H9 (cell line): ENCODE measurements at places on chromosomes 12 and 14. TPM values are rescaled to one million over a fixed set of nuclear protein-coding genes. Genes with fewer than 3 reads are reported as not detected.

Gene WIF1
- total RNA-seq, result 0.42 and 0.98 TPM in 2 replicates

DNA sequence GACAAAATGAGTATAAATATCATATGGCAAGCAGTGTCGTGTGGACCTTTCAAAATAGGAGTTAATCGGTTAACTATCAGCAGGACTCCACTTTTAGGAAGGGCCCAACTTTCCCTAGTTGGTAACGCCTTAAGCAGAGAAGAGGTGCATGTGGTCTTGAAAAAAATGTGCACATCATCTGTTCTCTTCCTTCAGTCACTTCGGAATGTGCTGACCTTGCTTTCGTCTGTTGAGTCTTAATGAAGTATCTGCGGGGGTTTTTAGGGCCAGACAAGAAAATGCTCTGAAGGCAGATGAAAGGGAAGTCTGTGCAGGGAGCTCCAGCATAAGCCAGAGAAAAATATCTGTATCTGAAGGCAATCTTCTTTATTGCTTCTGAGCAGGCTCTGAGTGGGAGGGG, 185.2 kb downstream of the AEBP2 start:
- no peaks in the 10 kb centered on the region; the same call in 2 of the 3 replicates for H3K36me3 ChIP-seq
- no peaks in the 10 kb centered on the region for H3K27me3 ChIP-seq
- peaks cover 2% of the 10 kb centered on the region; the same call in 1 of the 2 replicates for H3K4me1 ChIP-seq

GRCh38 chr12:108803428-108804105, 53.8 kb downstream of the SSH1 start:
- no peaks in the 10 kb centered on the region for H3K27me3 ChIP-seq
- H3K4me1 ChIP-seq, result peaks cover 1% of the 10 kb centered on the region; the same call in 1 of the 2 replicates
- H3K27ac ChIP-seq, result no peak overlapping the region
- peaks cover 12% of the 10 kb centered on the region for H3K36me3 ChIP-seq

GRCh38 chr12:83172866-83173649, 486.4 kb downstream of the TMTC2 start:
- H3K36me3 ChIP-seq, result no peaks in the 10 kb centered on the region
- H3K4me1 ChIP-seq, result no peaks in the 10 kb centered on the region
- no peaks in the 10 kb centered on the region for H3K27me3 ChIP-seq

DNA sequence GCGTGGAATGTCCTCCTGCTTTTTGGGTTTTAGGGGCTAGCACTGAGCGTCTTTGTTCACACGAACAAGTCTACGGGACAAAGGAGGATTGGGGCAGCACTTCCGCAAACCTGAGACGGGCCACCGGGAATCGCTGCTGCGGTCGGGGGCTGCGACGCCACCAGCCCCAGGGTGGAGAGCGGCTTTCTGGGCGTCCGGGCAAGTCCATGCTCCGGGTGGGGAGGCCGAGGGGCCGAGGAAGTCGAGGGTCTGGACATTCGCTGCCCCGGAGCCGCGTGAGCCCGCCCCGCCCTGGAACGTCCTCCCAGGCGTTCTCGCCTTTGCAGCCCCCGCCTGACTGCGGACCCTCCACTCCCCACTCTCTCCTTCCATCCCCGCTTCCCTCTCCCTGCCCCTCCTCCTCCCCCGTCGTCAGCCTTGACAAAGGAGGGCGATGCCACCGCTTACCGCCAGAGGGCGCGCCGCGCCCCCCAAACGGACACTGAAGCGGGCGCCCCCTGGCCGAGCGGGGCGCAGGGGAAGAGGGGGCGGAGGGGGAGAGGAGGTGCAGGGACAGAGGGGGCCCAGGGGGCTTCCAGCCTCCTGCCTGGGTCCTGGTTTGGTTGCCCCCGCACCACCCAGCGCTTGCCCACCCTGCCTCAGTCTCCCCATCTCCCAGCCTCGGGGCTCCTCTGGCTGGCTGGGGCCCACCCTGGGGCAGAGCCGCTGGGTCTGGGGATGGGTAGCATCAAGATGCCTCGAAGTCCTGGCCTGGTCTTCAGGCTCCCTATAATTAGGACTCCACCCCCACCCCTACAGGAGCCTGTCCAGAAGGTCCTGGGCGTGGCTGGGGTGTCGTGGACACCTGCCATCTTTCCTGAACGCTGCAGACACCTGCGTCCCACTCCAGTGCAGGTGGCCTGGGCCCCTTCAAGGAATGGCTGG, 39.1 kb upstream of the INF2 start:
- peaks cover 2% of the 10 kb centered on the region; the same call in 1 of the 2 replicates for H3K27me3 ChIP-seq
- peak overlapping the region; percentile 73 for H3K4me3 ChIP-seq
- H3K27ac ChIP-seq, result no peak overlapping the region
- peaks cover 18% of the 10 kb centered on the region for H3K36me3 ChIP-seq
- DNase-seq, result peak; percentile 78

DNA sequence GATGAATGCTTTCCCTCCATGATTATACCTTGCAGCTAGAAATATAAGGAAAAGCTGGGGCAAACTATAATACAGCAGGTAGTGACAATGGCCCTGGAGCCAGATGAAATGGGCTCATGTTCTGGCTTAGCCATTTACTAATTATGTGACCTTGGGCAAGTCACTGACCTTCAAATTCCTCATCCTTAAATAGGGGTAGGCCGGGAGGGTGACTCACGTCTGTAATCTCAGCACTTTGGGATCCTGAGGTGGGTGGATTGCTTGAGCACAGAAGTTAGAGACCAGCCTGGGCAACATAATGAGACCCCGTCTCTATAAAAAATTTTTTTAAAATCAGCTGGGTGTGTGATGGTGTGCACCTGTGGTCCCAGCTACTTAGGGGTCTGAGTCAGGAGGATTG, 155.4 kb downstream of the C12orf75 start:
- H3K4me1 ChIP-seq, result no peaks in the 10 kb centered on the region
- H3K4me3 ChIP-seq, result no peak overlapping the region

GRCh38 chr12:101299931-101300330, 20.0 kb downstream of the UTP20 start:
- no peak overlapping the region for H3K27ac ChIP-seq
- DNase-seq, result no peak
- H3K4me1 ChIP-seq, result no peaks in the 10 kb centered on the region

Gene SART3
- total RNA-seq, result 80.7 and 89.4 TPM in 2 replicates

DNA sequence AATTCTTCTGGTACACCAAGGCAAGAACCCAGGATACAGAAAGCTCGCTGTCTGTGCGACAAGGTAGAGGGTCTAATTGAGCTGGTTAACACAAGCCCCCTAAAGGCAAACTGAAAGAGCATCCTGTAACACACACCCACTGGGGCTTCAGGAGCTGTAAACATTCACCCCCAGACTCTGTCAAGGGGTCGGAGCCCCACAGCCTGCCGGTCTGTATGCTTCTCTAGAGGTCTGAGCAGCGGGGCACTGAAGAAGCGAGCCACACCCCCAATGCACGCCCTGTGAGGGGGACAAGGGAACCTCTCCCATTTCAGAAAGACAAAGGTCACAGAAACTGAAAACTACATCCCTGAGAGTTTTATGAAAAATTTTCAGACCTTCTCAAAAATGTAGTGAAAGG, 1.3 kb upstream of the IPO8 start:
- no peaks in the 10 kb centered on the region for H3K4me1 ChIP-seq
- no peak for DNase-seq
- no peak overlapping the region for H3K27ac ChIP-seq
- no peaks in the 10 kb centered on the region for H3K27me3 ChIP-seq
- no peaks in the 10 kb centered on the region for H3K36me3 ChIP-seq

- no peak overlapping the region for H3K27ac ChIP-seq
- no peak overlapping the region for H3K4me3 ChIP-seq
- H3K36me3 ChIP-seq, result no peaks in the 10 kb centered on the region
- DNase-seq, result no peak
Observed at GRCh38 chr12:28171356-28172060, 18.7 kb upstream of the CCDC91 start.

DNA sequence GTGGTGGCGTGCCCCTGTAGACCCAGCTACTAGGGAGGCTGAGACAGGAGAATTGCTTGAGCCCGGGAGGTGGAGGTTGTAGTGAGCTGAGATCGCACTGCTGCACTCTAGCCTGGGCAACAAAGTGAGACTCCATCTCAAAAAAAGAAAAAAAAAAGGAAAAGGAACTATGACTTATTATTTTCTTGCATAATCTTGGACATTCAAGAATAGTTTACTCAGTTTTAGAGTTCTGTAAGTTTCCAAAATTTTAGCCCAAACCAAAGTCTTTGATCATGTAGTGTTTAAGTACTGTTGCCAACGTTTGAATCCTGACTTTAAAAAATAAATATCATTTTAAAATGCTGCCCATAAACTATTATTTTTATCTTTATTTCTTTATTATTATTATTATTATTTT, 6.2 kb downstream of the PSMA6 start:
- no peak overlapping the region for H3K27ac ChIP-seq
- H3K4me1 ChIP-seq, result peaks cover 2% of the 10 kb centered on the region; the same call in 1 of the 2 replicates
- DNase-seq, result no peak
- peaks cover 5% of the 10 kb centered on the region; the same call in 1 of the 2 replicates for H3K36me3 ChIP-seq
- H3K4me3 ChIP-seq, result no peak overlapping the region
- no peaks in the 10 kb centered on the region for H3K27me3 ChIP-seq

Gene NDRG2
- 18.1 and 20.6 TPM in 2 replicates for total RNA-seq

DNA sequence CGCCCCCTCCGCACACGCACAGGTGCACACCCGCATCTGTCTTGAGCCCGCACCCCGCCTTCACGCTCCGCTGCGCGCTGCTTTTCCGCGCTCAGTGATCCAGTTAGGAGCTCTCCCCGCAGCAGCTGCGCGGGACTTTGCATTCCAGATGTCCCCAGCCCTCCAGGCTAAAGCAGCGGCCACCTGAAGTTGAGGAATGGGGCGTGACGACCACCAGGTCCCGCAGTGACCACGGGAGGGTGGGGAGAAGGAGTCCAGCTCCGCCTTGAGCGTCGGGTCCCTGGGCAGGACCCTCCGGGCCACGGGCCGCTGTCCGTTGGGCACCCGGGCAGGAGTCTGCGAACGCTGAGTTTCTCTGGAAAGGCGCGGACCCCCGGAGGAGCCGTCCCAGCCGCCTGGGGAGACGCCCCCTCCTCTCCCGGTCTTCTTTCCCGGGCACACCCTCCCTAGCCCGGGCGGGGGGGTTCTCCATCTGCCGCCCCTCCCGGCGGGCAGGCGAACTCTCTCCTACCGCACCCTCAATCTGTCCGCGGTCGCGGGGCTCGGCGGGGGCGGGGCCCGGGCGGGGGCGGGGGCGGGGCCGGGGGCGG, 334 bp upstream of the TMEM132C start:
- H3K27ac ChIP-seq, result no peak overlapping the region
- DNase-seq, result peak; percentile 66
- 0 out of 2 replicates have a peak, but pooled peaks cover 2% of the 10 kb centered on the region for H3K4me1 ChIP-seq

GRCh38 chr14:98501836-98502235, 770.2 kb downstream of the BCL11B start:
- DNase-seq, result no peak
- no peaks in the 10 kb centered on the region for H3K36me3 ChIP-seq
- H3K4me3 ChIP-seq, result no peak overlapping the region
- no peaks in the 10 kb centered on the region for H3K27me3 ChIP-seq
- H3K27ac ChIP-seq, result no peak overlapping the region

GRCh38 chr12:102885043-102885932, 31.8 kb downstream of the PAH start:
- no peak overlapping the region for H3K27ac ChIP-seq
- H3K4me3 ChIP-seq, result no peak overlapping the region
- no peaks in the 10 kb centered on the region for H3K36me3 ChIP-seq
- no peaks in the 10 kb centered on the region for H3K27me3 ChIP-seq

- H3K27ac ChIP-seq, result no peak overlapping the region
- no peaks in the 10 kb centered on the region for H3K27me3 ChIP-seq
- H3K36me3 ChIP-seq, result no peaks in the 10 kb centered on the region
Observed at GRCh38 chr12:3535431-3535841, 44.4 kb downstream of the PRMT8 start.

DNA sequence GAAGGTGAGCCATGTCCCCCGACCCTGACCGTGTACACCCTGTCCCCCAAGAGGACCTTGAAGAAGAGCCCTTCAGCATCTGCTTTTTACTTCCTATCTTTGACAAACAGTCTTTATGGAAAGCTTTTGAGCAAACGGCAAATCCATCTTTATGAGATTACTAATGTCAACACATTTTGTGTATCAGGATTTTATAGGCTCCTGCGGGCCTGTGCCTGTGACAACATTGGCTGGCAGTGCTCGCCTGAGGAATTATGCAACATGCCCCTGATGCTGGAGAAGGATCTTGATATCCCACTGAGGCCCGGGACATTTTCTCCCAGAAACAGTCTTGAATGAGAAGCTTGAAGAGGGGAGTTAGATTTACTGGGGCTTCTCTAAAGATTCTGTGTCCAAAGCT, 416.5 kb downstream of the NRXN3 start:
- no peaks in the 10 kb centered on the region for H3K36me3 ChIP-seq
- no peaks in the 10 kb centered on the region for H3K27me3 ChIP-seq
- DNase-seq, result no peak

- no peaks in the 10 kb centered on the region for H3K36me3 ChIP-seq
- no peaks in the 10 kb centered on the region for H3K4me1 ChIP-seq
Observed at GRCh38 chr14:81166121-81166520, 54.6 kb downstream of the GTF2A1 start.

Gene AQP2
- total RNA-seq, result not detected in 2 replicates

DNA sequence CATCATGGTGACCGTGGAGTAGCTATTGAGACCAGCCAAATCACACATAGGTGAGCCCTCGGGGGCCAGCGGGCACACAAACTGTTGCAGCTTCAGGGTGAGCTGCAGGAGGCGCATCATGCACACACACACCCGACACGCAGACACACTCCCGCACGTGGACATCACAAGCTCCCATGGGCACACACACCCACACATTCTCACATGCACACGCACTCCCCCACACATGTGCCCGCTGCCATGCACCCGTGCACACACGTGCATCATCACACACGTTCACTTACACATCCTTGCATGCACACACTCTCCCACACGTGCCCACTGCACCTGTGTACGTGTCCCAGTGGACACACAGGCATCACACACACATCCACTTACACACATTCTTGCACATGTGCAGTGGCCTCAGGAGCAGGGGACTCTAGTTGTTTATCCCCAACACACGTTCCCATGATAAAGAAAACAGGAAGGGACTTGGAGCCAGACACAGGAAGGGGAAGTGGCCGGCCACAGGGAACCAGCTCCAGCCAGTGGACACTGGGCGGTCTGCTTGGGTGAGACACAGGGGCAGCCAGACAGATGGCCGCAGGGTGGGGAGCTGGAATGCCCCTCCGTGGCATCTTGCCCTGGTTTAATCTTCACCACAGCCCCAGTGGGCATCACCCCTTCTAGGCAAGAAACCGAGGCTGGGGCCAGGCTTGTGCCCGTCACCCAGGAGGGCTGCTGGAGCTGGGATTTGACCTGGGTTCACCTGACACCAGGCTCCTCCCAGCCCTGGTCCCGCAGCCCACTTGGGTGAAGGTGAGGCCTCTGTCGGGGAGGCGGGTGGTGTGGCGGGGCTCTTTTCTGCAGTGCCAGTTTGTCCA, 49.7 kb downstream of the CYP46A1 start:
- no peak overlapping the region for H3K27ac ChIP-seq
- H3K4me1 ChIP-seq, result no peaks in the 10 kb centered on the region
- DNase-seq, result peak; percentile 24
- no peaks in the 10 kb centered on the region for H3K36me3 ChIP-seq
- no peak overlapping the region for H3K4me3 ChIP-seq
- no peaks in the 10 kb centered on the region for H3K27me3 ChIP-seq
